Stimulated activated naive B cell treated with anti-CD40 and anti-IgM and Interleukin-4, amounts not matched to agents 10 μg/mL and 1 μg/mL and 100 μg/mL, for 72 hours (primary cell): ENCODE measurements at places on chromosomes 11 and 22.

GRCh38 chr11:665704-666281, 28.7 kb downstream of the DRD4 start:
- no peak for DNase-seq

- no peak for DNase-seq
These were observed 30.6 kb downstream of the RRP7A start for GRCh38 chr22:42489000-42489399.

DNA sequence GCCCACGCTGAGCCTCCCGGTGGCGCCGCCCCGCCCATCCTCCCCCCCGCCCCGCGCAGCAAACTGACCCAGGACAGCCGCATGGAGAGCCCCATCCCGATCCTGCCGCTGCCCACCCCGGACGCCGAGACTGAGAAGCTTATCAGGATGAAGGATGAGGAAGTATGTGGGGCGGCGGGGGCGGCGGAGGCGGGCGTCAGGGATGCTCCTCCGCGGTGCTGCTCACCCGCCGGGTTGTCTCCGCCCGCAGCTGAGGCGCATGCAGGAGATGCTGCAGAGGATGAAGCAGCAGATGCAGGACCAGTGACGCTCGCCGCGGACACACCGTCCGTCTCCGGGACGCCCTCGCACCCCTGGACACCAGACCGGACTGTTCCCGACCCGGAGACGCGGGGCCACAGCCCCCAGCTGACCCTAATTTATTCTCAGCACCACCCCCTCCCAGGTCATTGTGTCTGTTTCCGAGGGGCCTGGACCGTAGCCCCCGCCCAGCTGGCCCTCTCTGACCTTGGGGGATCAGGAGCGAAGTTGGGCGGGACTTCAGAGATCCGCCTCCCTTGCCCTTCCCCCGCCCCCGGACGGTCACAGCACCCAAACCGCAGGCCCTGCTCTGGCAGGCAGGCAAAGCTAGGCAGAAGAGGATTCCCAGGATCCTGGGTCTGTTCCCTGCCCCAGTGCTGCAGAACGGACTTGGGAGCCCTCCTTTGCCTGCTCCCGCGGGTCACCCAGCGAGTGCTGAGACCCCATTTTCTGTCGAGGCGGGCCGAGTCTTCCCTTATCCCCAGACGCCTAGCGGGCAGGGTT, 959 bp upstream of the GP1BB start:
- DNase-seq: no peak

- no peak for DNase-seq
These were observed 378.1 kb downstream of the LARGE1 start for GRCh38 chr22:33542153-33542552.

- DNase-seq: no peak
These were observed 18.5 kb upstream of the LRRC10B start for GRCh38 chr11:61489833-61490721.

- DNase-seq: no peak
These were observed 21.9 kb downstream of the TPBGL start for GRCh38 chr11:75262436-75262835.

GRCh38 chr22:27881421-27881820, 37.6 kb downstream of the PITPNB start:
- no peak for DNase-seq

GRCh38 chr11:43021466-43021865, 290.3 kb upstream of the API5 start:
- no peak for DNase-seq

GRCh38 chr11:19076744-19077589, 16.4 kb upstream of the MRGPRX2 start:
- DNase-seq: peak; percentile 50

DNA sequence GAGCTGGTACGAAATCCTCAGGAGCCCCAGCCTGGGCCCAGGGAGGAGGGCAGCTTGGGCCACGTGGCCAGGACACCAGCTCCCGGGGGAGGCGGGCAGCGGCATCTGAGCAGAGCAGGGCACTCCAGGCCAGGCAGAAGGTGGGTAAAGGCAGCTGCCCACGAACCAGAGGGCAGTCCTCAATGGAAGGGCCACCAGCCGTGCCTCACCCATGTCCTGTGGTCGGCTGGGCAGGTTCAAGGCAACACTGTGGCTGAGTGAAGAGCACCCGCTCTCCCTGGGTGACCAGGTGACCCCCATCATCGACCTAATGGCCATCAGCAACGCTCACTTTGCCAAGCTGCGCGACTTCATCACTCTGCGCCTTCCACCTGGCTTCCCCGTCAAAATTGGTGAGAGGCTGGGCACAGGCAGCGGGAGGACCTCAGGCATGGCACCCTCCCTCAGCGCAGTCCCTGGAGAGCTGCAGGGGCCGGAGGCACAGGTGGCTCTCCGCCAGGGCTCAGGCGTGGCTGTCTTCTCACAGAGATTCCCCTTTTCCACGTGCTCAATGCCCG, 2.5 kb upstream of the SSH3 start:
- no peak for DNase-seq

- no peak for DNase-seq
These were observed 2.8 kb upstream of the ROBO4 start for GRCh38 chr11:124900464-124900863.

- DNase-seq: no peak
These were observed 49.9 kb upstream of the SYN3 start for GRCh38 chr22:33108037-33108436.

DNA sequence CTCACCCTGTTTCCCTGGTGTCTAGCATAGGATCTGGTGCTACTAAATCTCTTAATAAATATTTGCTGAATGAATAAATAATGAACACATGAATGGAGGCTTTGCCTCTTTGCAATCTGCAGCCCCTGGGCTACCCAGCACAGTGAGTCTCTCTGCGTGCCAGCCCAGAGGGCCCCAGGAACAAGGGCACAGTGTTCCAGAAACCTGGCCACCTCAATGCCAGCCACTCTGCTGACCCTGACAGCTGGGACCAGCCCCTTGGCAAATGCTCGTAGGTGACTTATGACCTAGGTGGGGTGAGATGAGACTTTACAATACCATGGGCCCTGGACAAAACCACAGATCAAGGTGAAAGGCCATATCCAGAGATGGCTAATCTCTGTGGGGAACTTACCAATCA, 31.6 kb downstream of the UQCR10 start:
- DNase-seq: no peak

GRCh38 chr22:27670701-27671412, 130.7 kb downstream of the MN1 start:
- no peak for DNase-seq
